ENCODE measurements at places on chromosomes 7 and 10.

DNA sequence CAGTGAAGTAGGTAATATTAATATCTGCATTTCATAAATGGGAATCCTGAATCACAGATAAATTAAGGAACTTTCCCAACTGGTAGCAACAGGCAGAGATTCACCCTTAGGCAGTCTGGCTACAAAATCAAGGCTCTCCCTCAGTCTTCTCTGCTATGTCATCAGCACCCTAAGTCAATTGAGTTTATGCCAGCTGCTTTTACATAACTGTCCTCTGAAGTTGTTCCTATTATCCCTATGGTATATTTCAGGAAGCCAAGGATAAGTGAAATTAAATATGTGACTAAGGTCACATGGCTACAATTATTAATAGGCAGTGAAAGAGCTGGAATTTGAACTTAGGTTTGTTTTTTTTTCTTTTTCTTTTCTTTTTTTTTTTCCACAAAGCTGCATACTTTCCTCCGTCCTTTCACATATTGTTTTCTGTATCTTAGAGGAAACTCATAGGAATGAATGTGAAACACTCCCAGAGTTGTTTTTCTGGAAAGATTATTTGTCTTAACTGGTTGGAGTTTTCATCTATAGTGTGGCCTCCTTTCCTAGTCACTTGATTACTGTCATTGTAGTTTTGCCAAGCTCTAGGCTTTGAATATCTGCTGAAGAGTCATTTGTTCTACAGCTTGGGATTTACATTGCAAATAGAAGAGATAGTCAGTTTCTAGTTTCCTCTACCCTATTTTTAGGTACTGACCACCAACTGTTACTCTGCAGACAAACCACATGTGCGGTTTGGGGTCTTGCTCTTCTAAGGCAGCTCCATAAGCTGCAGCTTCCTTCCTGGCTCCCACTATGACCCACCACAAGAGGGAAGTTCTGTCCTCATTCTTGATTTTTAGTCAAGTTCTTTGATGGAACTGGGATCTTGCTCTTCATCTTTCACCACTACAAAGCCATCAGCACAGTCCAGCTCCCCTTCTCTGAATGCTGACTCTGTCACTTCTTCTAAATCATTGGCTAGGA, 338.0 kb upstream of the KIAA1217 start:
- peak; percentile 26 for DNase-seq

DNA sequence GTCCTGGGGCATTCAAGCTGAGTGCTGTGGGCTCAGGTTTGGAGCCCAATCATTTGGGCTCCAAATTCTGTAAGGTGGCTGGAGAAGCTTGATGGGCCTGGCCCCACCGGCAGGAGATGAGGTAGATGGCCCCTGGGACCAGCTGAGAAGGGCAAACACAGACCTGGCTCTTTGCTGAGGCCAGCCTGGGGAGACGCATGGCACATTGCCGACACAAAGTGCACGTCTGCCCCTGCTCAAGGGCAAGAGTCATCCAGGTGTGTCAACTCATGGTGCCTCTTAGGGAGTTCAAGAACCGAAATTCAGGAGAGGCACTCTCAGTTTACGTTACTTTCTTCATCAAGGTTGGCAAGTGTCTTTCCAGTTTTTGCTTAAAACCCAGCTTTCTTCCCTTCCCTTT, 227.5 kb downstream of the LRMDA start:
- DNase-seq: no peak

DNA sequence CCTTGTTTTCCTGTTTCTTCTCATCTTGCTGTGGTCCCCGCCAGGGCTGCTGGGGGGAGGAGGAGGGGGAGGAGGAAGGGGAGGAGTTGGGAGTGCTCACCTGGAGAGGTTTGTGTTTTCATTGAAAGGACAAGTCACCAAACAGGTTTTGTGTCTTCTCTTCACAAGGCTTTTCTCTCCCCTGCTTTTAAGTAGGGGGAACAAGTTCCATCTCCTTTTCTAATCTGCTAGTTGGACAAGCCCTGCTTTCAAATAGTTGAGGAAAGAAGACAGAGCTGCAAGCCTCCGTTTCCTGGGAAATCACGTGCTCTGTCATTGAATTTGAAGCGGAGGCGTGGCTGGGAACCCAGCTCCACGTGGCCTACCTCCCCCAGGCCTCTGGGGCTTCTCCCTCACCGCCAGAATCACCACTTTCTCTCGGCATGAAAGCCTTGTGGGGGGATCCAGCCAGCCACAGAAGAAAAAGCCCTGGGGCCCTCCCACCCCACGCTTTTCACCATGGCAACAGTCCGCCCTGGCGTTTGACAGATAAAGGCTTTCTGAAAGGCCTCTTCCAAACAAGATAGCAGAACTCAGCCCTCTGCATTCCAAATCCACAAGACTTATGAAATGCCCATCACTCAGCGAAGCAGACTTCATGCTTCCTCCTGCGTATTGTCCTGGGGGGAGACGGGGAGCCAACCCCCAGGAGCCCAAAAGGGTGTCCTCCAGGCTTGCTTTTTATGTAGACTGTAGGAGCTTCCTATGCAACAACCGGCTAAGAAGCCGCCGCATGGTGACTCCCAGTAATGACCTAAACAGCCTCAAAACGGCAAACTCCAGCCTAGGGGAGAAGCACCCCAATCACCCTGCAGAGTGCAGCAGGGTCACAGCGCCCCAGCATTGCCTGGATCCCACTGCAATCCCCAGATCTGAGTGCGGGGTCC, 51.7 kb downstream of the PROSER2 start:
- peak; percentile 84 for DNase-seq

DNA sequence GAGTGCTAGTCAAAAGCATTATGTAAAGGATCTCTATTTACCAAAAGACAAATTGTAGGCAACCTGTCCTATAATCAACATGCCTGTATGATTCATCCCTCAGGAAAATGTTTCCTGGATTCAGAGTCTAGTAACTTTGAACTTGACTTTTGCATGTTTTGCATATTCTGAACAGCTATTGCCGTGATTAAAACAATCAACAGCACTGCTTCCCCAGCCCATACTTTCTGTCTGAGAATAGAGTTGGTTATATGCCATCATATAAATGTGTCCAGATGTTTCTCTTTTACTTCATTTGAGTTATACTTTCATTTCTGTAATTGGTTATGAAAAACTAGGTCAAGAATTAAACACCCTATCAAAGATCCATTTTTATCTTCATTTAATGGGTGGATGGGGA, 83.5 kb downstream of the ZMYND11 start:
- DNase-seq: no peak

GRCh38 chr7:91973639-91974038, 33.0 kb downstream of the AKAP9 start:
- no peak for DNase-seq

- DNase-seq: no peak
These were observed 54.9 kb downstream of the MET start for GRCh38 chr7:116726713-116727431.

DNA sequence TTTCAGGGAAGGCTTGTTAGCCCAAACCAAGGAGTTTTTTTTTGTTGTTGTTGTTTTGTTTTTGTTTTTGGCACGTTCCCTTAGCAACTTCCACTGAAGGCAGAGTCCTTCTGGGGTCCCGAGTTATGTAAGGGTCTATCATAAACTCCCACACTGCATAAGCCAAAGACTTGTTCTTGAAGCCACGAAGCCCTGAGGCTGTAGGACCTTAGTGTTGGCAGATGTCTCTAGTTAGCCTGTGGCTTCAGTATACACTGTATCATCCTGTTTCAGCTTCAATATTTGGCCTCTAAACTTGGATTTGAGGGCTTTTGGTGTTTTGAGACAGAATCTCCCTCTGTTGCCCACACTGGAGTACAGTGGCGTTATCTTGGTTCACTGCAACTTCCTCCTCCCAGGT, 13.6 kb downstream of the KPNA7 start:
- DNase-seq: no peak

DNA sequence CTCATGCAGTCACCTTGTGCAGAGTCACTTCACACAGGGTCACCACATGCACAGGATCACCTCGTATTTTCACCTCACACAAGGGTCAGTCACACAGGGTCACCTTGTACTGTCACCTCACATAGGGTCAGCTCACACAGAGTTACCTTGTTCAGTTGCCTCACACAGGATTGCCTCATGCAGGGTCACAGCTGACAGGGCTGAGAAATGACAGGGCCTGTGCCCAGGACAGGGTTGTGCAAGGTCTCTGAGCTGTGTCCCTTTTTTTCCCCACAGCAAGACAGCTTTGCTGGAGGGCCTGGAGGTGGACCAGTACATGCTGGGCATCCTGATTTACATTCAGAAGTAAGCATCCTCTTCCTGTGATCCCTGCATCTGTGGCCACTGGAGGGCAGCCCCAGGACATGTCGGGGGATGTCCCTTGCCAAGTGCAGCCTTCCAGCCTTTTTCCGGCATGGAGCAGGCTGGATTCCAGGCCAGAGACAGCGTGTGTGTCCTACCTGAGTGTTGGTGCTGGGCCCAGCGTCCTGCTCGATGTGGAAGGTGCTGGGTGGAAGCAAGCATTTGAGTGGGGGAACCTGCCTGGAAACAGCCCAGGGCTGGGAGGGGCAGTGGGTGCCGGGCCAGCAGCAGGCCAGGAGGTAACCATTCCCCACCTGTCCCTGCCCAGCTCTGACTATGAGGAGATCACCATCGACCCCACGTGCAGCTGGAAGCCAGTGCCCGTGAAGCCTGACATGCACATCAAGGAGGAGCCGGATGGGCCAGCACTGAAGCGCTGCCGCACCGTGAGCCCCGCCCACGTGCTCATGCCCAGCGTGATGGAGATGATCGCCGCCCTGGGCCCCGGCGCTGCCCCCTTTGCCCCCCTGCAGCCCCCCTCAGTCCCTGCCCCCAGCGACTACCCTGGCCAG, 16.3 kb downstream of the ZMIZ2 start:
- no peak for DNase-seq

DNA sequence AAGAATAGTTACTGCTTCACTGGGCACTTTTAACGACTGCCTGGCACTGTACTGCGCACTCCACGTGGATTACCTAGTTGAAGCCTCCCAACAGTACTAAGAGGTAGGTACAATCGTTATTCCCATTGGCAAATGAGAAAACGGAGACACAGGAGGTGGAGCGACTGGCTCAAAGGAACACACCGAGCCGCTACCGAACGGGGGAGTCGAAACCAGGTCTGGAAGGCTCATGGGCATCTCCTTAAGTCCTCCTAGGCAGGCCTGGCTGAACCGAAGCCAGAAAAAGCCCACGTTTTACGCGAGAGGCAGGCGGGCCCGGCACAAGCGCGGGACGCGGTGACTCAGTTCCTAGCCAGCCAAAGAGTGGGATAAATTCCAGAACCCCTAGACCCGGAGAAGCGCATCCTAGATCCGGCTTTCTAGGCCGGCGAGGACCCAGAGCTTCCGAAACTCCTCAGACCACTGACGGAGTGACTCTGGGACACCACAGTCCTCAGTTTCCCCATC, 472 bp downstream of the PDAP1 start:
- peak; percentile 71 for DNase-seq

DNA sequence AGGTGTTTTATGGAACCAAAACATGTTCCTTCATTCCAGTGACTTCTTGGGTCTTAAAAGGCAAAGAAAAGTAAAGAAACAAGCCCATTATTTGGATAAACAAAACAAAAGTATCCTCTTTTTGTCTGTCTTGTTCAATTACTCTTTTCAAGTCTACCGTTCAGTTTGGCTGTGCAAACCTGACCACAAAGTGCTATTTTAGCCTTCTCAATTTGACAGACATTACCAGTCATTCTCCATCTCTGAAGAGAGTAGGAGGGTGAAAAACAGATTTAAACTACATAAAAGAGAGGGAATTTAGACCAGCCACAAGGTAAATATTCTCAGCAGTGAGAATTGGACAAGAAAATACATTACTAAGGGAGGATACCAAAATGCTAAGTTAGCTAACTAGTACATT, 145.2 kb downstream of the GRM3 start:
- no peak for DNase-seq

GRCh38 chr7:157566631-157567006, 229.8 kb downstream of the DNAJB6 start:
- no peak for DNase-seq

DNA sequence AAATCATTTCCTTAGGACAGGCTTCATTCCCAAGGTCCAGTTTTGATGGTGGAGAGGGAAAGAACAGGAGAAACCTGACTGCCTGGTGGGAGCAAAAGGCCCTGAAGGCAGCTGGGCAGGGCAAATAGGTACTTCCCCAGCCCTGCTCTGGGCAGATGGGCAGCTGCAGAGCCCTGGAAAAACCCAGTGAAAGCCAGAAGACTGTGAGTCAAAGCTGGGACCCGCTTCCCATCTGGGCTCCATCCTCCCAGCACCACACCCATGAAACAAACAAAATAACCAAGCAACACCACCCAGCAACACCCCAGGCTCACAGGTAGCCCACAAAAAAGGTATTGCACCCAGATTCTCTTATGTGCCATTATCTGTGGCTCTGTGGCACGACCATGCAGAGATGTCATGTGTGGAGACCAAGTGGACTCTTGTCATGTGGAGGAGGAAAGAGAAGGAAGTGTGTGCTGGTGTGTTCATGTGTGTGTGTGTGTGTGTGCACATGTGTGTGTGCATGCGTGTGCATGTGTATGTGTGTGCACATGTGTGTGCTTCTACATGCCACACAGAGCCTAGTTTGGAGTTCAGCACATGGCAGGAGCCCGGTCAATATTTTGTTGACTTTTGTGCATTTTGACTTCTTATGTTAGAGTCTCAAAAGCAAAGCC, 9.8 kb downstream of the CLRN3 start:
- DNase-seq: no peak

DNA sequence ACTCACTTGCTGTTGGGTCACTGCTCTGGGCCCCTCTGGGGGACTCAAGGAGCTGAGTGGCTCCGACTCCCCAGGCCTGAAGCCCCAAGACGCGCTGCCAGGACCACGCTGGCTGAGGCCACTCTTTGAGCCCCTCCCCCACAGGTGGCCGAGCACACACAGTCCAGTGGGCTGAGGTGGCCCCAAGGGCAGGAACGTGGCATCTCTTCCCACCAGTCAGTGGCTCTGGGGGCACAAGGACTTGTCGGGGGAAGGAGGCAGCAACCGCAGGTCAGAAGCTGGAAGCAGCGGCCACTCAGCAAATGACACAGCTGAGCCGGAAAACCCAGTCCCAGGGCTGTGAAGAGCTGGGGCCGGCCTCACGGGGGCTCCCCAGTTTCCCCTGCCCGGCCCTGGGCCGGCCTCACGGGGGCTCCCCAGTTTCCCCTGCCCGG, 24.1 kb downstream of the GRIFIN start:
- no peak for DNase-seq

DNA sequence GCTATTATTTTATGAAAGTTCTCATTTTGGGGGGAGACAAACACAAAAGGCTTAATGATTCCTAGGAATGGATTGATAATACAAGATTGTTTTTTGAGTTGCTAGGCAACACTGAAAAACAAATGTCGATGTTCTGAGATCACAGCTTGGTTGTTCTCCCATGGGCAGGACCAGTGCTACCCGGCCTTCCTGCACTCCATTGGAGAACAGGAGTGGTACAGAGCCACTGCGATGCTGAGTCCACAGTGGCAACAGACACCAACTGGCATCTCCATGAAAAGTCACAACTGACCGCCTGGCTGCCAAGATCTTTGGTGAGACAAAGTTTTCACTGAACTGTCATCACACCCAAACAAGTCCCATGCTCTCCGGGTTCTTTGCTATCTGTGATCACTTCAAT, 68.9 kb upstream of the NMT2 start:
- peak; percentile 77 for DNase-seq

DNA sequence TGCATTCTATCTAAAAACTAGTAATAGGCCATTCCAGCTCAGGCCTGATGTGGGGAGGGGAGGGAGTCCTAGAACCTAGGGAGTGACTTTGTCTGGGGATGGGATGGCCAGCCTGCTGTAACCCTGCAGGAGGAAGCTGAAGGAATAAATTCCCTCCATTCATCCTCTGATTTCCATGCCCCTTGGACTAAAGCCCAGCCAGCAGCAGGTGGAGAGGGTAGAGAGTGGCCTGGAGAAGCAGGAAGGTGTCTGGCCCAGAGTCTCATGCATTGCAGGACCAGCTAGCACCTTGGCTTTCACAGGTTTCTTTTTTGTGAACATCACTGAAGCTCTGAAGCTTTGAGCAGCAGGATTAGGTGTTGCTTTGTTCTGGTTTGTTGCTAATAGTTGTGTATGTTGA, 32.8 kb upstream of the CDH23 start:
- no peak for DNase-seq

Measured in femur (tissue), 1 donor.